ENCODE measurements at places on chromosomes 12 and 14.

DNA sequence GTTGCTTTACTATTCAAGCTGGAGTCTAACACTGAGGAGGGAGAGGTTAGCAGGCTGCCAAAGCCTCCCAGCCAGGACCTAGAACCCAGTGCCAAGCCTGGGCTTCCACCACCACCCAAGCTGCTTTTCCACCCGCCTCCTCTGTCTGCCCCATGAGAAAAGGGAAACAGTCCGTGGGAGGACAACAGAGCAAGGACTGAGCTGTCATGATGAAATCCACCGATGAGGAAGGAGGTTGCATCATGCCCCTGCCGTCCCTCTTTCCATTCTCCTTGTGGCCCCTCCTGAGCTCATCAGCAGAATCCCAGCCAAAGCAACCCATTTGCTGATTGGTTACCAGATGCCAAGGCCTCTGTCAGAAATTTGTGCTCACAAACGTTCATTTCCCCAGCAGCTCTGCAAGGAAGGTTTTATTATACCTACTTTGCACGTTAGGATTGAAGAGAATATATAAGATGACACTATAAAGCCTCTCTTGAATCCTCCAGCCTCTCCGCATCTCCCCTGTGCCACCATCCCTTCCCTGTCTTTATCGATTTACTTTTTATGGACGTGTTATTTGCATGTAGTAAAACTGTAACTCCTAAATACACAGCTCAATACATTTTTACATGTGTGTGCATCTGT lies 6.3 kb upstream of the SERPINA1 start:
- no peak overlapping the region for H3K27ac ChIP-seq
- DNase-seq = no peak
- no peaks in the 10 kb centered on the region for H3K4me1 ChIP-seq

DNA sequence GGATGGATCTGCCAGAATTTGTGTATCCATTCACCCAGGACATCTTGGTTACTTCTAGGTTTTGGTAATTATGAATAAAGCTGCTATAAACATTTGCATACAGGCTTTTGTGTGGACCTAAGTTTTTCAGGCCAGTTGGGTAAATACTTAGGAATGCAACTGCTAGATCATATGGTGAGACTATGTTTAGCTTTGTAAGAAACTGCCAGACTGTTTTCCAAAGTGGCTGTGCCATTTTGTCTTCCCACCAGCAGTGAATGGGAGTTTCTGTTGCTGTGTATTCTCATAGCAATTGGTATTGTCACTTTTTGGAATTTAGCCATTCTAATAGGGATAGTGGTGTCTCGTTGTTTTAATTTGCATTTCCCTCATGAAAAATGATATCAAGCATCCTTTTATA lies 133.0 kb downstream of the KIF26A start:
- no peaks in the 10 kb centered on the region for H3K4me1 ChIP-seq
- no peak overlapping the region for H3K27ac ChIP-seq
- no peaks in the 10 kb centered on the region for H3K27me3 ChIP-seq

DNA sequence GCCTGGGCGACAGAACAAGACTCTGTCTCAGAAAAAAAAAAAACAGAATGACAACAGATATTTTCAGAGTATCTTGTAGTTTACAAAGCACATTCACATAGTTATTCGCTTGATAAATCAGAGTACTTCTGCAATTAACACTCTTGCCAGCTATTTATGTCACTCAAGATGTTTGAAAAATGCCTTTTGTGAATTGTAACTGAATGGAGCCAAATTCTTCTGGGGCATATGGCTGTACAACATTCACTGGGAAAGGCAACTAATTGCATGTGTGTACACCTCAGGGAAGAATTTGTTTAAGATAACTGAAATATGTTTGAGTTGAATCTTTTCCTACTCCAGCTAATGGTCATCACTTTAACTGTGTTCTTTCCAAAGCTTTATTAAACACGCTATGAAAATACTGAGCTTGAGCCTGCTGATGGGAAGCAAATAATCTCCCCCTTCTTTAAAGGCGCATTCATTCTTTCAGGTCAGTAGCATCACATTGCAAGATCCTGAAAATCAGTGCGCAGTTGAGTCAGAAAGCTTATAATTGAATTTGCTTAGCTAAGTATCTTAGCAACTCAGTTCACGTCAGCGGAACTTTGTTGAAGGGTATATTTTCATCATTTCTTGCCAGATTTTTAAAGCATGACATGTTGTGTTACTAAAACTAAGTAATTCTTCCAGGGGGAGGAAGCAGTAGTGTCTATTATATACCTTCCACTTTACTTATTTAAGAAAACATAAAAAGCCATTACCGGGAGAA lies 66.6 kb downstream of the SINHCAF start:
- H3K36me3 ChIP-seq = no peaks in the 10 kb centered on the region
- no peak overlapping the region for H3K4me3 ChIP-seq
- no peaks in the 10 kb centered on the region for H3K27me3 ChIP-seq
- H3K4me1 ChIP-seq = no peaks in the 10 kb centered on the region
- no peak overlapping the region for H3K27ac ChIP-seq
- DNase-seq = no peak

- DNase-seq = no peak
- no peaks in the 10 kb centered on the region for H3K27me3 ChIP-seq
These were observed 699.9 kb downstream of the C12orf50 start for GRCh38 chr12:87329076-87329863.

DNA sequence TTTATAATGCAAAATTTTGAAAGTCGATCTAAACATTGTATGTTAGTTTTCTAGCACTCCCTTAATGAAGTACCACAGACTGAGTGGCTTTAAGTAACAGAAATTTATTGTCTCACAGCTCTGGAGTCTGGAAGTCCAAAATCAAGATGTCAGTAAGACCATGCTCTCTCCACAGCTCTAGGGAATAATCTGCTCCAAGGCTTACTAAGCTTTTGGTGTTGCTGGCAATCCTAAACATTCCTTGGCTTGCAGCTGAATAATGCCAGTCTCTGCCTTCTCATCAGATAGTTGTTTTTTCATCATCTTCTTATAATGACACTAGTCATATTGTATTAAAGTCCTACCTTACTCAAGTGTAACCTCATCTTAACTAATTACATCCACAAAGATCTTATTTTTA lies 102.2 kb downstream of the RASSF9 start:
- H3K4me1 ChIP-seq = no peaks in the 10 kb centered on the region
- no peak overlapping the region for H3K4me3 ChIP-seq
- H3K27ac ChIP-seq = no peak overlapping the region
- DNase-seq = no peak
- no peaks in the 10 kb centered on the region for H3K27me3 ChIP-seq

- peak; percentile 71 for DNase-seq
- no peaks in the 10 kb centered on the region for H3K27me3 ChIP-seq
- peaks cover 44% of the 10 kb centered on the region for H3K4me1 ChIP-seq
- H3K4me3 ChIP-seq = peak overlapping the region; percentile 2
- no peaks in the 10 kb centered on the region for H3K36me3 ChIP-seq
- H3K27ac ChIP-seq = peak overlapping the region; percentile 21
These were observed 108.0 kb upstream of the MAX start for GRCh38 chr14:65210118-65210821.

- H3K4me1 ChIP-seq = peaks cover 4% of the 10 kb centered on the region
- H3K4me3 ChIP-seq = no peak overlapping the region
- no peak overlapping the region for H3K27ac ChIP-seq
- DNase-seq = no peak
These were observed 6.7 kb upstream of the LMO3 start for GRCh38 chr12:16612647-16613046.

DNA sequence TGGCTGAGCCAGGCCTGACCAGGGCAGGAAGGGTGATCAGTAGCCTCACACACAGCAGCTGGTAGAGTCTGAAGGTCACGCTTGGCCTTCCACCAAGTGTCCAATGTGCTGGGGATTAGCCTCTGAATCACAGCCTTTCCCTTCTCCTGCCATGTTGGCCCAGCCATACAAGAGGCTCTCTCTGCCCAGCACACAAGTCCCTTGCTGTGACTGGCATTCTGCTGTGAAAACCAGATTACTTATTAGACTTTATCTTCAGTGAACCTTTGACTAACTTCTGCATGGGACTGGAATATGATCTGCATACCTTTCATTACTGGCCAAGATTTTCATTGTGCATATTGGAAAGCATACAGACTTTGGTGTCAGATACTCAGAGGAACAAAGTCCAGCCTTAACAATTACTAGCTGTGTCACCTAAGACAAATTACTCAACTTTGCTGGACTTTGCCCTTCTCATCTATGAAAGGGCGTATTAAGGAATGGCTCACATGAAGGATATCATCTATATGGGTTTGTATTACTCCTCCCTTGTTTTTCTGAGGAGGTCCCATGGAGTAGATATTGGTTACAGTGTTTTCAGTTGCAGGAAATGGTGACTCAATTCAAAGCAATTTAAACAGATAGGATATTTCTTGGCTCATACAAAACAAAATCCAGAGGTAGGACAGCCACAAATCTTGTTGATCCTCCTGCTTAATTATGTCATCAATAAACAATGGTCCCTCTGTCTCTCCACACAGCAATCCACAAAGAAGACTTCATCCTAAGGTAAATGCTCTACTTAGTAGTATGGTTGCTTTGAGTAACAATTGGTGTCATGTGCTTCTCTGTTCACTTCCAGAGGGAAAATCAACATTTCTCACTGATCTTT lies 99.6 kb downstream of the DYRK2 start:
- H3K27me3 ChIP-seq = no peaks in the 10 kb centered on the region
- H3K4me3 ChIP-seq = no peak overlapping the region
- H3K27ac ChIP-seq = no peak overlapping the region
- no peak for DNase-seq
- no peaks in the 10 kb centered on the region for H3K4me1 ChIP-seq
- H3K36me3 ChIP-seq = no peaks in the 10 kb centered on the region

DNA sequence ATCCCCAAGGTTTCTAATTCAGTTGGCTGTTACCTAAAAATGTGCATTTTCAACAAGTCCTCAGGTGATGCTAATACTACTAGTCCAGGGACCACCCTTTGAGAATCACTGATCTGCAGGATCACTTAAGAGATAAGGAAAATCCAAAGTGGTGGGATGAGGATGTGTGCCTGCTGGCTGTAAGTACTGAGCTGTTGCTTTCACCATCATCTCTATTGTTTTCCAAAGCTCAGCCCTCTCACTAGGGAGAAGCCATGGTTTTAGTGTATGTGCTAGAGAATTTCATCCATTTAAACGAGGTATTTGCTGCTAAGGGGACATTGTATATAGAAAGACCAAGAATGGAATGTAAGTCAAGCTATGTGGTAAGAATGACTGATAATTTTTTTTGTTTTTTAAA lies 202.3 kb downstream of the KIF21A start:
- no peak overlapping the region for H3K4me3 ChIP-seq
- no peak for DNase-seq
- no peaks in the 10 kb centered on the region for H3K27me3 ChIP-seq
- H3K4me1 ChIP-seq = no peaks in the 10 kb centered on the region
